GM13976 (cell line): ENCODE measurements at places on chromosomes 3 and 15.

DNA sequence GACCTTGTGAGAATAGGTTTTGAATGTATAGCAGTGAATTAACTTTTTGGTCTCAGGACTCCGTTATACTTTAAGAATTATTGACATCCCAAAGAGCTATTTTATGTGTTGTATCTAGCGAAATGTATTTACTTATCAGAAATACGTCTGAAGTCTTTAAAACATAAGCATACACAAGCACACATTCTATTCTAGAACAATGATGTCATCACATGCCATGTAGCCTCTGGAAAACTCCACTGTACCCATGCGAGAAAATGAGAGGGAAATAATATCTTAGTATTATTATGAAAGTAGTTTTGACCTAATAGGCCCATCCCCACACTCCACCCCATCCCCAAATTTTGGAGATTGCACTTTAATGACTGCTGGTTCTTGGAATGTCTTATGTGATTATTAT is 1.5 kb downstream of the POLR2M start:
- no peak for DNase-seq

DNA sequence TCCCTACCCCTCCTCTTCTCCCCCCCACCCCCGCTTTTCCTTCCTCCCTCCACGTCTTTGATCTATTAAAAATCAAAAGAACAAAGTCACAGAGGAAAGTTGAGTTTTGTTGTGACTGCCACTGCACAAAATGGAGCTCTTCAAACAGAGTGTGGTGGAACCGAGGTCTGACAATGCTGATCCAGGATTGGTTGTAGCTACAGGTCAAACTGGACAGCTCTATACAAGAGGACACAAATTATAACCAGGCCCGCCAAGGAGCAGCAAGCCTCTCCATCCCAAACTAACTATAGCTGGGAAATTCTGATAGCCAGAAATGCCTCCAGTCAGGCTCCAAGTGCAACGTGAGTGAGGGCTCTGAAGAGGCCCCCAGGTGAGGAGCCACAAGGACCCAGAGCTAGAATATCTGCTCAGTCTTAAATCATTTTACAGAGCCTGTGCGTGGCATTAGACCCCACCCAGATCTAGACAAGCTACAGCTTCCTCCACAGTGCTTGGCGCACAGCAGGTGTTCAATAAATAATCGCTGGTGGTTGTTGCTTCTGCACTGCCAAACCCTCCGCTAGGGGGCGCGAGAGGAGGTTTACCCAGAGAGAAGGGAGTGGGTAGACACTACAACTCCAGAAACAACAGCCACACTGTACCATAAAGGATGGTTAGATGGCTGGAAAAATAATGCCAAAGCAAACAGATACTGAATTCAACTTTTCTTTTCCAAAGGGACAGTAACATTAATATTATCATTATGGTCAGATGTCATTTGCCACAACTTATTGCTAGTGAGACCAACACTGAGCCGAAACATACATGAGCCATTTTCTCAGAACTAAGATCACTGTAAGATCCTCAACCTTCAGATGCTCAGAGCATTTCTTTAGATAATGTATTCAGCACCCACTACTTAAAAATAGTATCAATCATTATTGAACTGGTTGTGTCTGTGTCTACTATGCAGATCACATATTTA is 44.6 kb downstream of the ZIC4 start:
- DNase-seq: peak; percentile 56

GRCh38 chr15:31125061-31125460 is 23.5 kb upstream of the TRPM1 start:
- no peak for DNase-seq

DNA sequence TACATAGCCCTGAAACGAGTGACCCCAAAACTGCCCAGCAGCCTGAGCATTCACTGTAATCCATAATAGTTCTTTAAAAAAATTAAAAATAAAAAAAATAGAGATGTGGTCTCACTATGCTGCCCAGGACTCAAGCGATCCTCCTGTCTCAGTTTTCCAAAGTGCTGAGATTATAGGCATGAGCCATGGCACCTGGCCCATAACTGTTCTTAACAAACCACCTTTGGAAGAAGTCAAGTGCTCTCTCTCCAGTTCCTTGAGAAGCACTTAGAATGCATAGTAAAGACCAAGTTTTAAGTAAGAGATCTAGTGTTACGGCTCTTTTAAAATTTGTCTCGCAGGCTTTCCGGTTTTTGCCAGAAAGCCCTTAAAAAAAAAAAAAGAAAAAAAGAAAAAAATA is 8.2 kb downstream of the CDC25A start:
- DNase-seq: no peak

DNA sequence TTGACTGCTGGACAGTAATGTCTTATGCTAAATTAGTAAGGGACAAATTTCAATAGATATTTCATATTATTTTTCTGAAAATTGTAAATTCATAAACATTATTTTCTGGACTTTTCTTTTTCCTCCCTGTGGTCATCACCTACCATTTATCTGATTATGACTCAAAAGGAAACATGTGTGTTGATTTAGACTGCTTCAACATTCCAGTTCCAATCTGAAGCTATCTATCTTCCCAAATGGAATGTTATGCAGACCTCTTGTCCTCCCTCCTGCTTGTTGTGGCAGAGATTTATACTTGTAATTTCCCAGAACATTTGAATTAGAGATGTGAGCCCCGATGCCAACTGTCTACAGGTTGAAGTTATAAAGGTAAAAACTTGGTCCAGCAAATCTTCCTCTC is 803.4 kb downstream of the TUSC7 start:
- DNase-seq: no peak

DNA sequence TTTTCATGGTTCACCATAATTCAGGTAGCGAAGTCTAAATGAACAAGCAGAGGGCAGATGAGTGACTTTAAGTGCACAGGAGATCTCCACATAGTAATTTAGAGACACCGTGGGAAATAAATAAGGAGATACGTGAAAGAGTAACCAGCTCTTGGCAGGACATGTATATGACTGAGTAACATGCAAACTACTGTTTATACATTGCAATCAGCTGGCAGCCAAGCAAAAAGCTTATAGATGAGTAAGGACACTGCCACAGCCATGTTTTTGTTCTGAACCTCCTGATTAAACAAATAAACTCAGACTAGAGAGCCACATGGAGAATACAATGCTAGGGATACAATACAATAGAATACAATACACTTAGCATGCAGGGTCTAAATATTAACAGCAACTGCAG is 252.4 kb downstream of the FHIT start:
- DNase-seq: no peak

DNA sequence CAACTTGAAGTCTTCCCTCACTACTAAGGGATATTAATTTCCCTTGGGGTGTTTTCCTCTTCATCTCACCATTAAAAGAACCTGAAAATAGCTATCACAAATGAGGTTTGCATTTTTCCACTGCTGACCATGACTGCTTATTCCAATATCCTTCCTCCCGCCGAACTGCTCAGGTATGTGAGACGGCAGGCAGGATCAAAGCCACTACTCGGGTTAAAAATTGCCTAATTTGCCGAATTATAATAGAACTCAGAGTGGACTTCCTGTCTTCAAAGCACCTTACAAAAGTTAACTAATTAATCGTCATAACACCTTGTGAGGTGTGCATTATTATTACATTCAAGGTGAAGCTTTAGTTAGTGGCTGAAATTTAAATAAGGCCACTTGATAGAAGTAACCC is 655.2 kb upstream of the ADAMTS9 start:
- no peak for DNase-seq

DNA sequence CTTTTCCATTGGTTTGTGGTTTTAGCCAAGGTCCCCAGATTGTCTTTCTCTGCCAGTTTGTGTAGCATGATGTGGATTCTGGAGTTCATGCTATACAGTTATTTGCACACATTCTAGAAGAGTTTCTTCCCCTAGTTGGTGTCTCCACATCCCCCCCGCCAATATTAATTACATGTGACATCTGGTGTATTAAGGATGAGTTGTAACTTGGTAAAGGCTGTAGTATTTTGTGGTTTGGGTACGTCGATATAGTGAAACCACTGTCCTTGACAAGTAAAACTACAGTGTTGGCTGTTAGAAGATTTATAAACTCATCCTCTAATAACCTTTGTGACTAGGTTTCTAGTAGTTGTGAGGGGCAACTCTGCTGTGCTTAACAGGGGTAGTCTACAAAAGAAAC is 23.7 kb upstream of the P4HTM start:
- no peak for DNase-seq

- no peak for DNase-seq
Observed at GRCh38 chr3:138768125-138768524, 66.6 kb downstream of the PIK3CB start.

DNA sequence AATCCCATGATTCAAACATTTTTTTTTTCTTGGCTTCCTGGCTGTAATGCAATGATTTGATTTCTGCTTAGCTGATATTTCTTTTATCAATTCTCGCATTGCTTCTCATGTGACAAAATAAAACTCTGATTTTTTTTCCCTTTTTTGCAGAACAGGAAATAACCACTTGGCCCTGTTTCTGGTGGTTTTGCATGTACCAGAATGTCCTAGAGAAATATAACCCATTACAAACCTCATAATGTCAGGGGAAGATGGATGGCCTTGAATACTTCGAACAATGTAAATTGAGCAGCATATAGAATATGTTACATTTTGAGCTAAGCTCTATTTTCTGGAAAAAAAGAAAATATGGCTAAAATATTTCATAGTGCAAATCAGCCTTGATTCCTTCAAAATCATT is 275.6 kb downstream of the RAP2B start:
- no peak for DNase-seq

- no peak for DNase-seq
Observed at GRCh38 chr15:56019819-56020486, 26.5 kb upstream of the NEDD4 start.

GRCh38 chr3:134312873-134313846 is 61.1 kb downstream of the AMOTL2 start:
- DNase-seq: peak; percentile 47

DNA sequence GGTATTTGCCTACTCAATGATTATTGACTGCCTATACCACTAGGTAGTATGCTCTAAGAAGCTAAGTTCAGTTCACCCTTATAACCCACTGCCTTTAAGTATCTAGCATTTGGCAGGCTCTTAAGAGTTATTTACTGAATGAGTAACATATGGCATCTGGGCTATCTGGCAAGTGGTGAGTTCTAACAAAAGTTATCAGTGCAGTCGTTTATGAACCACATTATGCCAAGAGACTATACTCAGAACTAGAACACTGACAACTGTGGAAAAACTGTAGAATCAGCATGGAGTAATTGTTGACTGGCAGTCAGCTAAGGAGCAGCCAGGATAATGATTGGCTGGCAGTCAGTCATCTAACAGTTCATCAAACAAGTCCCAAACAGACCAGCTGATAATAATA is 25.8 kb downstream of the RAF1 start:
- no peak for DNase-seq

- DNase-seq: peak; percentile 52
Observed at GRCh38 chr3:38131621-38132369, 5.1 kb downstream of the ACAA1 start.

DNA sequence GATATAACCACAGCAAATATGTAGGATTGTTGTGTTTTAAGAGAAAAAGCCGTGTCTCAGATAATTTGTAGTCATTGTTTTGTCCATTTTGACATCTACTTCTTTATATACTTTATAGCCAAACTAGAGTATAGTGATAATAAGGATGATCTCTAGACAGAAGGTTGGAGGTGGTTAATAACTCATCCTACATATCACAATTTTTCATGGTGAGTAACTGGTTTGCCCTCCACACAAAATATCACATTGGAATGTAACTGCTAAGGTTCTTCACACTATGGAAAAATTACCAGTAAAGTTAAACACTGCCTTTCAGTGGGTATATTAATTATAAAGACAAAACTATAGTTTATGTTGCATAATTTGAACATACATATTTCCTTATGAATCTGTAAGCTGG is 380.7 kb downstream of the LPP start:
- no peak for DNase-seq

- DNase-seq: peak; percentile 13
Observed at GRCh38 chr3:133256787-133257483, 142.9 kb upstream of the BFSP2 start.

DNA sequence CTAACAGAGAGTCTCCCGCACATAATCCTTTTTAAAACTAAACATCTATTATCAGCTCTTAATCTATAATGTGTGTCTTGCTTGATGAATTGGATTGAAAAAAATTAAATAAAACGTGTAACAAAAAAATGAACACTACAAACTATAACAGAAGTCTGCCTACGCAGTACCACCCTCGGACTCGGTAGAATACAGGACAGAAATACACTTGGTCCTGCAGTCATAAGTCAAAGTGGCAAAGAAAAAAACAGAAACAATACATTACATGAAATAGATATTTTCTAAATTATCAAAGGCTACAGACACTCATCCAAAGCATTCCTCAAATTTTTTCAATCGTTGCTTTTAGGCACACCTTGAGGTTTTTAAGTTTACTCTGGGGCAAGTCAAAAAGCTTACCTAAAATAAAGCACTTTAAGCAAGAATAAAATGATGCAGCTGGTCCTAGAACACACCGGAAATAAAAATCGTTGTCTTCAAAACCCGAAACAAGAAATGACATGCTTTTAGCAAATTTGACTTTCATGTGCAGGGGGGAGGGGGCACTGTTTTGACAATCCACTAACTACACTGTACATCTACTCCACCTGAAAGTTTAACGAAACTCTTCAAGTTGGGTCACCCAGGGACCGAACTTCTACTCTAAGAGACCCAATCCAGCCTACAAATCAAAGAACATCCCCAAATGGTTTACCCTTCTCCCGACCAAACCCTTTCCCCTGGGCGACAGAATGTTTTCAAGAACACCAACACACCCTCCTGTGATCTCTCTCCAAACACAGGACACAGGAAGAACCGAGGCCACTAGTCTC is 1.3 kb downstream of the ADAM10 start:
- peak; percentile 31 for DNase-seq

DNA sequence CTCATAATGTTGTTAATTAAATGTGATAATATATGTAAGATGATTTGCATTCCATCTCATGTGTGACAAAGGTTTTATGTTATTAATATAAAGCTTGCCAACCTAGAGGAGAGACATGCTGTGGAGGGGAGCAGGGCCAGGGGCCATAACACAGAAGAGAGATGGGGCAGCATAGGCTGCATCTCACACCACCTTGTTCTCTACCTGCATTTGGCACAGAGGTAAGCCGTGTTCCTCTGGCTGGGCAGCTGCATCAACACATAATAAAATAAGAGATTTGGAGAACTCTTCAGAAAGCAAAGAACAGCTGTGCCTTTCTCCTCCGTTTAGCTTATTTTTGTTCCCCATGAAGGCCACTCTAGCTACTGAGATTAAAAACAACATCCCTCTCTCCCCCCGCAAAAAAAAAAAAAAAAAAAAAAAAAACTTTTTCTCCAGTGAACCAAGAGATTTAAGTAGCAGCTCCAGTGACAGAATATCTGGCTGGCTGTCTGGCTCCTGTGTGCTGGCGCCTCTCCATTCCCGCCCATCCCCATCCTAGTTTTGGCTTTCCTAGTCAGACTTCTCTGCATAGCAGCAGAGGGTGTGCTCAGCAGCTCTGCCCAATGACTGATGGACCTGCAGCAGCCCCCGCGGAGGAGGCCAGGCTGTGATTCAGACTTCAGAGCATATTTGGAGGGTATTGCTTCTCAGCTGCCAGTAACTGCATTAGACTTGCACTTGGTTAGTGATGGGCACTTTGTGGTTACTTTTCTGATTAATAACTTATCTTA is 52.2 kb upstream of the STXBP5L start:
- no peak for DNase-seq
